A549 treated with CpdA at 1 μM for 4 hours (cell line): ENCODE measurements at places on chromosomes 2 and 18. TPM values are rescaled to one million over a fixed set of nuclear protein-coding genes. Genes with fewer than 3 reads are reported as not detected.

RAB3GAP1 gene
- 25.5 to 34.6 TPM (median 27.5 TPM) in 5 replicates for total RNA-seq

UGT1A3 gene
- 0.08 to 0.23 TPM (median 0.13 TPM) in 3 of 5 replicates, not detected in the others for total RNA-seq

CYBRD1 gene
- 26.3 to 37.3 TPM (median 34.4 TPM) in 5 replicates for total RNA-seq

ABCB11 gene
- 0.02 TPM in 1 of 5 replicates, not detected in the others for total RNA-seq

RBKS gene
- 6.7 to 8.4 TPM (median 7.8 TPM) in 5 replicates for total RNA-seq

OBSL1 gene
- total RNA-seq, result 19.6 to 26.1 TPM (median 22.5 TPM) in 5 replicates

IHH gene
- total RNA-seq, result 0.09 to 0.21 TPM (median 0.13 TPM) in 4 of 5 replicates, not detected in the other

UCN gene
- 0.96 to 2.3 TPM (median 1.5 TPM) in 5 replicates for total RNA-seq

SKOR2 gene
- not detected in 5 replicates for total RNA-seq
